ENCODE measurements at places on chromosomes 1 and 21. TPM values are rescaled to one million over a fixed set of nuclear protein-coding genes. Genes with fewer than 3 reads are reported as not detected.

HTR1D gene
- 0.05 TPM for polyA plus RNA-seq

RAB42 gene
- polyA plus RNA-seq = 0.59 TPM

VHLL gene
- polyA plus RNA-seq = not detected

TPTE gene
- polyA plus RNA-seq = not detected

PHC2 gene
- 93.7 TPM for polyA plus RNA-seq

SPRR2F gene
- not detected for polyA plus RNA-seq

TNNI3K gene
- 56.5 TPM for polyA plus RNA-seq

ZNF593OS gene
- 0.18 TPM for polyA plus RNA-seq

ZNF678 gene
- polyA plus RNA-seq = 0.95 TPM

LIN28A gene
- not detected for polyA plus RNA-seq

RGS13 gene
- polyA plus RNA-seq = 0.14 TPM

KCNJ15 gene
- 0.18 TPM for polyA plus RNA-seq

HMGCL gene
- polyA plus RNA-seq = 31.9 TPM

EVA1C gene
- 20.6 TPM for polyA plus RNA-seq

DOCK7 gene
- 4.2 TPM for polyA plus RNA-seq

All from right cardiac atrium (tissue), 5 donors.